ENCODE measurements at places on chromosomes 4 and X.

DNA sequence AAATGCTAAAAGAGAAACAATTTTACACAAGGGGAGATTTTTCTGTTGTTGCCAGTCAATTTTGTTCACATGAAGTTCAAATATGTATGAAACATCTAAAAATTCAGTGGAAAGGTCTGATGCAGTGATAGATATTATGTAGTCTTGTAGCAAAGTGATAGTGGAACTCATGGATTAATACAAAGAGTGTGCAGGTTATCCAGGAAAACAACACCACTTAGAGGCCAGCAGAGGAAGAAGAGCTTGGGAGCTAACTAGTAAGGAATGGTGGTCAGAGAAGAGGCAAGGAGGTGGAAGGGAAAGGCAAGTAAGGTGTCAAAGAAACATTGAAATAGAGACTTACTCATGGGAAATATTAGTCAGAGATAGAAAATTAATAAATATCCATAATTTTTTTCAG, 395.6 kb downstream of the MAPK10 start:
- no peak for DNase-seq

GRCh38 chrX:65136424-65136823, 160.2 kb upstream of the ZC4H2 start:
- no peak for DNase-seq

DNA sequence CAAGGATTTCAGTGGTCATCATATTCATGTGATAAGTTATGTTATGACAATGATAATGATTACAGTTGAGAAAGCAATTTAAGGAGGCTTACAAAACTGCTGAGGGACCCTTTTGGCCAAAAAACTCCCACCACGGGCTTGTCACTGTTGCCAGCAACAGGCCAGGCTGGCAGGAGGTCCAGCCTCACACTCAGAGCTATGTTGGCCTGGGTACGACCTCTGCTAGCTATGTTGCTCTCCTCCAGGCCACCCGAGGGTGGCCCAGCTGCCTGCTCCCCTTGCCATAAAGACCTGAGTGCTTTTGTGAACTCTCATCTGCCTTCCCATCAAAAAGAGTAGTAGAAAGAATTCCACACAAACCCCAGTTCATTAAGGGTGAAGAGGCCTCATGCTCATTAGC, 52.0 kb downstream of the MID1 start:
- DNase-seq: no peak

DNA sequence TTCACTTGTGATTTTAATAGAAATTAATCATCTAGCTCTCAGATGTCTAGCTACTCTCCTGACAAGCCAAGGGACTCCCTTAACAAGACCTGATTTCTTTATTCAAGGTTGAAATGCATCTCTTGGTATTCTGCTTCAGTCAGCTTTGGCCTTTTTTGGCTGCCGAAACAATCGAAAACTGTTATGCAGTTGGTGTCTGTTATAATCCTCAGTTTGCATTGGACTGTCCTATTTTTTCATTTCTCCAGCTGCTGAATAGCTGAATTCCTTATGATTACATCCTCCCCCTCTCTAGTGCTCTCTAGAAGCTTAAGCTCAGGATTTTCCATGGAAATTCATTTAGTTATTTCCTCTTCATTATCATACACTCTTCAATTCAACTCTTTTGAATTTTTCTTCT, 177.2 kb downstream of the TRIML1 start:
- DNase-seq: no peak

DNA sequence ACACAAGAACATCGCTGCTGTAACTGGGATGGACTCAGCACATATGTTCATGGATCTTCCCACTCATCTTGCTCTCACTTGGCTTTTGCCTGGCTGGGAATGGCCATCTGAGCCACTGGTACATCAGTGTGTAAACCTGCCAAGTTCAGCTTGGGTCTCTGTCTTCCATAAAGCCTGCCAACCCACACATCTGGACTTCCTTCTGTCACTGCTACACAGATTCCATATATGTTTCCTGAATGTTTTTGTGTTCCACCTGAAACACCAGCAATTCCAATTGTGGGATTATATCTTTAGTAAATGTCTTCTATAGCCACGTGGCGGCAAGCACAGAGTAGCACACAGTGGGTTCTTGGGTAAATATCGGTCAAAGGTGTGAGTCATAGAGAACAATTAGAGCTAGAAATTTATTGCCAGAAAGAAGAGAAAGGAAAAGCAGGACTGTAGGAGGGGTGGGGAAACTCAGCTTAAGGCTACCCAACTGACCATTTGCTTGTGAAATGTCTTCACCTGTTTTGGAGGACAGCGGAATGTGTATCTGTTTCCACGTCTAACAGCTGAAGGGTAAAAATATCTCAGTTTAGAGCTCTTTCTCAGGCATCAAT, 125.9 kb downstream of the MFAP3L start:
- no peak for DNase-seq

- DNase-seq: peak; percentile 62
Observed at GRCh38 chrX:44569122-44569521, 26.5 kb upstream of the FUNDC1 start.

DNA sequence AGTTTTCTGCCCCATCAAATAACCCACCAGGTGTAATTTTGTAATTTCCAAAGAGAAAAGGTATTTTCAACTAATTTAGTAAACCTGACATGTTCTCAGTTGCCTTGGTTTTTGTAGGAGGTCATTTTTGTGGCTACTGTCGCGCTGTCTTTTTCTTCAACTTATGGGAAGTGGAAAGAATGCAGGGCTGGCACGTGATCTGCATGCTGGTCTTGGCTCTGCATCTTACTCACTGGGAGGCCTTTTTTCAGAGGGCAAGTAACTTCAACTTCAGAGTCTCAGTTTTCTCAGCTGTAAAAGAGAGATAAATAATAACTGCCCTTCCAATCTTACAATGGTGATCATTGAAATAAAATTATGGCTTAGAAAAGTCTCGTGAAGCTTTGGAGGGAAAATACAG, 109.9 kb upstream of the SMIM10 start:
- no peak for DNase-seq
